ENCODE measurements at places on chromosomes 5 and 9.

- DNase-seq, result no peak
Measured at GRCh38 chr9:135212961-135213360, 125.5 kb downstream of the OLFM1 start.

DNA sequence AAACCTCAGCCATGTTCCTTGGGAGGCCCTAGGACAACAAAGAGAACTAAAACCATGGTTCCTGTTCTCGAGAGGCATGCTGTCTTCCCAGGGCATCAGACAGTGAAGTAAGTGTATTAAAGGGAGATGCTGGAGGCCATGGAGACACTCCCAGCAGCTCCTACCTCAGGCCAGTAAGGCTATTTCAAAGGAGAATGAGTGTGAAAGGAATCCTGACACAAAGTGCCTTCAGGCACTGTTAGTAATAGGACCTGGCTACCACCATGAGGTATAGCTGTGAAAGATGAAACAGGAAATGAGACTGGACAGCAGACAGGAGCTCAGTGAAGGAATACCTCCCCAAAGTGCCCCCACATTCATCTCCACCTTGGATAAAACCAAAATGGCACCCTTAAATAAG, 71.0 kb downstream of the FANCC start:
- DNase-seq, result no peak

DNA sequence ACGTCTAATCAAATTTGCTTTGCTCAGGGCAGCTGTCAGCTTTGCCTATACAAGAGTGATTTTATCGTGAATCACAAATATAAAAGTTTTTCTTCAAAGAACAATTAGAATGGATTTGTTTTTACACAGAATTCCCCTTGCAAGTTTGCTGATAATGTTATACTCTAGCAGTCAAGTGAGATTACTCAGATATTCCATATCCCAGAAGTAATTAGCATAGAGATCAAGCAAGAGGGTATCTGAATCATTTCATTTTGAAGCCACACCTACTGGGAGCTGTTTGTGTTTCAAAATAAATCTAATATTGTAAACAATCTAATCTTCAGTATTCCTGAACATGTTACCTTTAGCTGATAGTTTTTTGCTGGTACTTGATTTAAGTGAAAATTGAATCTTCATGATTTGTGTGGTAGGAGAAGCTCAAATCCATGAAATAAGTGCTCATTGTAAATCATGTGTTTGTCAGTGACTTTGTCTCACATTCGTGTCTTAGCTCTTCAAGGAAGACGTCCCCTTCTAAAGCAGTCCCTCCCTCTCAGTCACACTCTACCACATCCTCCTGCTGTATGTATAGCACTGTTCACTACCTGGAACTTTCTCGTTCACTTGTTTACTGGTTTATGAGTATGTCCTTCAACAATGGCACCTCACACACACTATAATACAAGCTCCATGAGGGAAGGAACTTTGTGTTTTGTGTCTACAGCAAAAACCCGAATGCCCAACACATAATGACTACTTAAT, 3.3 kb upstream of the TTC39B start:
- DNase-seq, result no peak

GRCh38 chr5:153617190-153617589, 126.7 kb downstream of the GRIA1 start:
- DNase-seq, result no peak

DNA sequence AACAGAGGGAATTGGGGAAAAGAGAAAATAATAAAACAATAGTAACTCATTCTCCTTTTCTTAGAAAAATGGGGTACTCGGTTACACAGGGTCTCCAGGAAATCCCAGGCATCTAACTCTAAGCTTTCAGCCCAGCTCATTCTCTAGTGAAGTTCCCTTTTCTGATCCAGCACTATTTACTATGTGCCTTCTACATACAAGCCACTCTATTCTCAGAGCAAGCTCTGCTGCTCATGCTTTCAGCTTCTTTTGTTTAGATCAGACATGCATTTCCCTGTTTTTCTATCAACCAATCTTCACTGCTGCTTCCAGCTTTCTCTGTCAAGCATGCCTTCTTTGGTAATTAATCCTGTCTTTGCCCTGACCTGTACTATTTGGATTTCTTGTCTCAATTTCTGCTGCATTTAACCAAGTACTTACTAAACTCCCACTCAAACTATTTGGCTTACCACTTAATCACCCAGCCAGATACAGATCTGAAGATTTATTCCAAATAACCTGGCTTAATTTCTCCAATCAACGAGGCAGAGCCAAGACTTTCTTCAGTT, 25.3 kb downstream of the OSMR start:
- no peak for DNase-seq

DNA sequence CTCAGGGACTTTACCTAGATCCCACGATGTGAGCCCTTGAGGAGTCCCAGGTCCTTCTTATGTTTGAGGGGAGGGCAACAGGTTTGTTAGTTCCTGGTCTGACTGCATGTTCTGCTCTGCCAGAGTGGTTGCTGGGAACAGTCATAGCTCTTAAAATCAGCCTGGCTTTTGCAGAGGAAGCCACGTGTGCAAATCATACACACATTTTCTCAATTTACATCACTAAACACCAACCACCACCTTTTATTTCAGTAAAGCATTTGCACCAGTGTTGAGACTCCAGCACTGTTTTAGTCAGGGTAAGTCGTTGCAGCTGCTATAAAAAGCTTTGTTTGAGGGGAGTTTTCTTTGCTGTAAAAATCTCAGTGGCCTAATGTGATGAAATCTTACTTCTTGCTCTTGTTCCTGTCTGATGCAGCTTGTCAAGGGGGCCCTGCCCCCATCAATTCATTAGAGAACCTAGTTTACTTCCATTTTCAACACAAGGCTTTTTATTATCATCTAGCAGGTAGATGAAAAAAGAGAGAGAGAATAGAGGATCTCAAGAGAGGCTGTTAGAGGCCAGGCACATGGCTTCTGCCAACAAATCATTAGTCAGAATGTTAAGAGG, 70.3 kb upstream of the VCAN start:
- DNase-seq, result no peak

DNA sequence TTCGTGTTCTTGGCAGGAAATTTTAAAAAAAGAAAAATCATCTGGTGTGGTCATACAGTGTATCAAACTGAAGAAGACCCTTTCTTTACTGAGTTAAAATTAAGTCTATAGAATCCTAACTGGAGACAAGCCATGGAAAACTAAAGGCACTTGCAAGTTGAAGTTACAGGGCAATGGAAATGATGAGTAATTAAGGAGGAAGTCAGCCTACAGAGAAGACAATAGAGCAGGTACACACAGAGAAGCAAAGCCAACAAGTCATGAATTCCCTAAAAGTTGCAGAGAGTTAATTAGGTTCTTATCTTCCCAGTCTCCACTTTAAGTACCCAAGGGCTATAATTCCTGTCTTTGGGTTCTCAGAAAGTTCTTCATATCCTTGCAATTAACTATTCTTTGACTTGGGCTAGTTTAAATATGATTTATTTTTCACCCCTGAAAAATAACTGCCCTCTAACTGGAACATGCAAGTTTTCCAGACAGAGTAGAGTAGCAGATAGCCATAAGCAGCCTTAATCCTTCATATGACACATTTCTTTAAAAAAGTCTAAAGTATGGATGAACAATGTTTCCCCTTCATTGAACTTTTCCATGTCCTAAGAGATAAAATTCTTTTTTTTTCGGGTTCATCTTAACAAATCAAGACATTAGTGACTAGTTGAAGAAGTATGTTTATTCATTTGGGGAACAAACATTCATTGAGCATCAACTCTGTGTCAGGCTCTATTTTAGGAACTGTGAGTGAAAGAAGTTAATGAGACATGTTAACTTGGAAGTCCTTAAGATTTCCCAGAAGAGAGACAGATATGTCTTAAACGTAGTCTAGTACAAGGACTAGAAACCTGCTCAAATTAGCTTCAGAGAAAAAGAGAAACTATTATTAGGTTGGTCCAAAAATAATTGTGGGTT, 5.2 kb upstream of the ITGA2 start:
- DNase-seq, result no peak

GRCh38 chr9:35797311-35798109, 6.1 kb downstream of the NPR2 start:
- DNase-seq, result no peak

DNA sequence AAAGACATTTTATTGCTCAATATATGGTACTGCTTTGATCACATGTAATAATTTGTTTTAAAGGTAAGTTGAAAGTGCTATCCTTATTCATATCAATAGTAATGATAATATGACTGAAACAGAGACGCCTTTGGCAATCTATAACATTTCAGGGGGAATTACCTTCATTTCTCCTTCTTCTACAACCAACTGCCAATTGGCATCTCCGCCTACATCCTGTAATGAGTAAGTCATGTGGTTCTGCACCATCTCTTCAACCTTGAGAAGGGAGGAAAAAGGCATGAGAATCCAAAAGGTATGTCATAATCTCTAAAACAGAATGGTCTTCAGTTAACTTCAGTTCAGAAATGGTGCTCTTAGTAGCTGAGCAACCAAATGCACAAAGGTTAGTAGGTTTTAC, 52.4 kb downstream of the HMGCR start:
- no peak for DNase-seq

GRCh38 chr9:77469515-77470231, 178.4 kb downstream of the GNA14 start:
- DNase-seq, result no peak
